ENCODE measurements at places on chromosomes 12 and 14.

- no peak for DNase-seq
Measured at GRCh38 chr12:12821975-12822374, 8.8 kb downstream of the DDX47 start.

GRCh38 chr12:56237552-56237951 is 7.7 kb downstream of the SLC39A5 start:
- DNase-seq: no peak

DNA sequence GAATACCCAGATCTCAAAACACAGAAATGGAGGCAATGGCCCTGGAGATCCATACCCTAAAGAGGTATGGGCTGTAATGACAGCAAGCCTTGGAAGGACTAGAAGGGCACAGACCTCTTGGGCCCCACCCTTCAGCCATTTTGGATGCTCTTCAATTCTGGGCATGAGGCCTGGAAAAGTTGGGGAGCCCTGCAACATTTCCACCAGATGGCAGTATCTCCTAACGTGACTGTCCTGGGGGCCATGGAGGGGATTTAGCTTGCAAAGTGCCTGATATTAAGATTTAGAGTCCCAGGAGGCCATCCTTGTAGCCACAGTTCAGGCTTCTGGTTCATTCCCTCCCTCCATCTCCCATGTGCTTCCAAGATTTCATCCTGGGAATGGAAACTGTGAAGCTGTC is 30.2 kb downstream of the KCNA5 start:
- DNase-seq: no peak

DNA sequence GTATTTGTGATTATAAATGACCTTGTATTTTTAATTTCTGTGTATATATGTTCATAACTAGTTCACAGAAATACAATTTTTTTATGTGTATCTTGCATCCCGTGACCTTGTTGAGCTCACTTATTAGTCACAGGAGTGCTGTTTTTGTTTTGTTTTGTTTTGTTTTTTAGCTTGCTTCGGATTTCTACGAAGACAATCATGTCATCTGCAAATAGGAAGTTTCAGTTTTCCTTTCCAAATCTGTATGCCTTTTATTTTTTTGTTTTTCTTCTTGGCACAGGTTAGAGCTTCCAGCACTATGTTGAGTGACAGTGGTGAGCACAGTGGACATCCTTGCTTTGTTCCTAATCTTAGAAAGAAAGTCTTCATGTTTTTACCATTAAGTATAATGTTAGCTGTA is 229.2 kb upstream of the GARIN6 start:
- DNase-seq: no peak

DNA sequence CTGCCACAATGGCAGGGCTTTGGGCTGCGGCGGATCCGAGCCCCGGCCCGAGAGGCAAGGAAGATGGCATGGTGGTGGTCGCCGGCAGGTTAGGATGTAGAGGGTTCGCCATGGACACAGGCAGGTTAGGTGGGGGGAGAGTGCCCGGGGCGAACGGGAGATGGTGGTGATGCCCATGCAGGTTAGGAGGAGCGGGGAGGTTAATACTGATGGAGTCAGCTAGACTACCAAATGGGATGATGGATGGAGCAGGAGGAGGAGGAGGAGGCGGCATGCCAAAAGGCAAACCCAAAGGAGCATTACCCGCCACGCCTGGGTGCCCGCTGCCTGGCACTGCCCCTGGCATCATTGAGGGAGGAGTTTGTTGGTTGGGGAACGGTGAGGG is 6.2 kb downstream of the MYL6 start:
- DNase-seq: no peak

- DNase-seq: no peak
Measured at GRCh38 chr14:89493406-89493805, 76.4 kb upstream of the FOXN3 start.

DNA sequence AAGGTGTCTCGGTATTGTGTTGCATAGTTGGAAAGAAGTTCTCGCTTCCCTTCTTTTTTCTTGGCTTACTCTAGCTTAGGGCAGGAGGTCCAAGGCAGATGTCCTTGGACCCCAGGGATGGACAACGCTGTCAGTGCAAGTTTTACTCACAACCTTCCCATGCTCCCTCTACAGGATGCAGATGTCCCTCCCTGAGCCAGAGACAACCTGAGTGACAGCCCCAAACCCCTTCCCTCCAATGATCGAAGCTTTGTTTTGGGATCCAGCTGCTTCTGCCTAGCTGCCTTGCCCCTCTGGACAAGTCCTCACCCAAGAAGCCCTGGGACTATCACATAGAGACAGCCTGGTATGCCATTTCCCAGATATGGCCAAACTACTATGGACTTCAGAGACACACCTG is 112.0 kb upstream of the RAP1B start:
- DNase-seq: no peak

DNA sequence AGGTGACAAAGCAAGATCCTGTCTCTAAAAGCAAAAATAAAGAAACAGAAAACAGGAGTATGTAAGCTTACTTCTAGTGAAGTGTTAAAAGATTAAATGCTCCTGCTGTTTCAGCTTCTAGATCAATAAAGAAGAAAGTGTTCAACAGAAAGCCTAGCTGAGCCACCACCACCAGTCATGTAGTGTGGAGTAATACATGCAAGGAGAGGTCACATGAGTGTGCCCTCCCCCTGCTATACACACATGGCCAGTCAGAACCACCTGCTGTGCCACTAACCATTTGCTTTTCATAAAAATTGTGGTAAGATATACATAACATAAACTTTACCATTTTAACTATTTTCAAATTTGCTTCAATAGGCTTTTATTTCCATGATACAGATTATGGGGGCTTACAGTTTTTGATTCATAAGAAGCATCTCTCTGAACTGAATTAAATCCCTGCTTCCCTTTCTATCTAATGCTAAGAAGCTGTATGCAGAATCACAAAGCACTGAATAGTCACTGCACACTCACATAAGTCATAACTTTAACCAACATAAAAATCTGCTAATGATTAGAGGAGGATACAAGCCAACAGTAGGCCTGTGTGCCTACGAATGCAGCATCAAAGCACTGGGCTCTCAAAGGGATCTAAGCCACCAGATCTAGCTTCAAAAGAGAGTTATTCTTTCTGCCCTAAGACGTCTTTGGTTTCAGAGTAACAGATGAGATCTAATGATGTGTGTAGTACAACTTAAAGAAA is 515.5 kb downstream of the C12orf50 start:
- no peak for DNase-seq

DNA sequence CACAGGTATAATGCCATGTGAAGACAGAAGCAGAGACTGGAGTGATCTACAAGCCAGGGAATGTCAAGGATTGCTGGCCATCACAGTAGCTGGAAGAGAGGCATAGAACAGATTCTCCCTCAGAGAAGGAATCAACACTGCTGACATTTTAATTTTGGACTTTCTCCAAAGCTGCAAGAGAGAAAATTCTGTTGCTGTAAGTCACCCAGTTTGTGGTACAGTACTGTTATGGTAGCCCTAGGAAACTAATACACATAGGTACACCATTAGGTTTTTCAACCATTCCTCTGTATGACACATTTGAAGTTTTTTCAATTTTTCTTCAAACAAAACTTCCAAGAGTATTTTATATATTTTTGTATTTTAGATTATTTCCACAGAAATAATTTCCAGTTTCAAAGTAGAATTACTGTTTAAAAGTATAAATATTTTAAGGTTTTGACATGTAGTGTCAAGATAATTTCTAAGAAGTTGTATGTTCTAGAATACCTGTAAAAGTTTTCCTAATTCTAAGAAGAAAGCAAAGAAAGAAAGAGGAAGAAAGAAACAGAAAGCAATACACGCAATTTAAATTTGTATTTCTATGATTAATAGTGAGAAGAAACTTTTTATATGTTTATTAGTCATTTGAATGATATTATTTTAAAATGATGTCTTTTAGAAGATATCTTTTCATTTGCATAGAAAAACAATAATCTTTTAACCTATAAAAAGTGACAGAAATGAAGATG is 64.9 kb upstream of the CATSPERB start:
- no peak for DNase-seq

- no peak for DNase-seq
Measured at GRCh38 chr12:68755536-68756243, 9.7 kb downstream of the SLC35E3 start.

DNA sequence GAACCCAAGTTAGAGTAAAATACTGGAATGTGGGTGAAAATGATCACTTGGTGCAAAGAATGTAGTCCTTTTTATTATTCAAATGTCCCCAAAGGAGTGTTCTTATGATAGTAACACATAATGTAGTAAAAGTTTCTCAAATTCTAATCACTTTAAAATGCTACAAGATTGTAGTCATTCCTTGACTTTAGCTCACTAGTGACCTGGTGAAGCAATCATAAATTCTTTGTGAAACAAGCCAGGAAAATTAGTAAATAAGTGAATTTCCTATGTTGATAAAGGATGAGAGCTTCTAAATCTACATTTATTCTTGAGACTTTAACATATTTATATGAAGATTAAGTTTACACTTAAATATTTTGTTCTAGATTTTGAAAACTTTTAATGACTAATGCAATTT is 30.7 kb upstream of the SLC17A8 start:
- DNase-seq: no peak

GRCh38 chr12:95470300-95470699 is 3.7 kb upstream of the METAP2 start:
- no peak for DNase-seq
